ENCODE measurements at places on chromosomes 11 and 22.

DNA sequence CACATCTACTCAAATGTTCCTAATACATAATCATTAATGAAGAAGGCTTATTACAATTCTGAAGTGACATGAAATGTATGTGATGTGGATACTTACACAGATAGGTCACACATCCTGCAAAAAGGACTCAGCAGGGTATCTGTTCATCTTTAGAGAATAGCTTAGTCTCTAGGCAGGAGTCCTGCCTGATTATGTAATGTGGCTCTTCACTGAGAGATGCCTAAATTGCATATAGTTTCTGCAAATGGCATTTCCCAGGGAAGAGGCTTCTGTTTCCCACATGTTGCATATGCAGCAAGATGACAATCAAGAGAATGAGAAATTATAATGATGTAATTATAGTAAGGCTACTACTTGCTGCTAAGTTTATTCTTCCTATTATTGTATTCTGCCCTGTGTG, 58.8 kb upstream of the SLC36A4 start:
- no peak for DNase-seq

- DNase-seq, result no peak
These were observed 6.7 kb downstream of the ZC3H7B start for GRCh38 chr22:41308054-41308453.

GRCh38 chr11:42661942-42662341, 649.9 kb upstream of the API5 start:
- DNase-seq, result no peak

GRCh38 chr22:35681454-35682052, 33.3 kb downstream of the APOL6 start:
- DNase-seq, result no peak

GRCh38 chr22:46008291-46008690, 31.3 kb upstream of the WNT7B start:
- no peak for DNase-seq

DNA sequence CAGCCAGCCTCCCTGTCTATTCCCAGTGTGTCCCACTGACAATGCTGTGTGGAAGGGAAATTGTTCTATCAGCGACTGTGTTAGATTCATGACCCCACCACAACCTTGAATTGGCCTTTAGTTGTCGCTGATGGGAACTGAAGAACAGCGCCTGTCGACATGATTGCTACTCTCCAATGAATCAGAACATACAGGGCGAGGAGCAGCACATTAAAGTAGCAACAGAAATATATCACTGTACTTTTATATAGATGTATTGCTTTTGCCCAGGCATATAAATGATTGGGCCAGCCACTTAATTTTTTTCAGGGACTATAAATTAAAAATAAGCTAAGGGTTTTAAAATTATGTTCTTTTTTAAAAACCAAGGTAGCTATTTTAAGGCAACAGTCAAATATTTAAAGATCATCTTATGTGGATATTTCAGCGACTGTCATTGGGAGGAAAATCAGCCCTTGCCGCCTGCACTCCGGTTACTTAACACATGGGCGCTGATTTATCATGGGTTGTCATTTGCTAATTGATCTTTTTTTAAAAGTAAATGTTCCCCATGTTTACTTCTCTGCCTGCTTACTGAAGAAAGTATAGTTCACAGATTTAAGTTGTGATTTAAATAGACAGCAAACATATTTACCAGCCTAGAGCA, 42.1 kb downstream of the ARL14EP start:
- no peak for DNase-seq

DNA sequence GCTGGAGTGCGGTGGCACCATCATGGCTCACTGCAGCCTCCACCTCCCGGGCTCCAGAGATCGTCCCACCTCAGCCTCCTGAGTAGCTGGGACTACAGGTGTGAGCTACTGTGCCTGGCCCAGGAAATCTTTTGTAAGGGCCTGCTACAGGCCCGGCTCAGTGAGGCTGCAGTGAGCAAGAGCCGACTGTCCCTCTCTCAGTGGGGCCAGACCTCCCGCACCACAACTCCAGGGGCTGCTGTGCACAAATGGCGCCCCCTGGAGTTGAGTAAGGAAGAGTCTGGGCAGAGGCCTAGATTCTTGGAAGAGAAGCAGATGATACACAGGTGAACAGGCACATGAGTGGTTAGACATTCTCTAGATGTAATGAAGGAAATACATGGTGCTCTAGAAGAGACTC, 7.0 kb downstream of the SERHL2 start:
- DNase-seq, result no peak

DNA sequence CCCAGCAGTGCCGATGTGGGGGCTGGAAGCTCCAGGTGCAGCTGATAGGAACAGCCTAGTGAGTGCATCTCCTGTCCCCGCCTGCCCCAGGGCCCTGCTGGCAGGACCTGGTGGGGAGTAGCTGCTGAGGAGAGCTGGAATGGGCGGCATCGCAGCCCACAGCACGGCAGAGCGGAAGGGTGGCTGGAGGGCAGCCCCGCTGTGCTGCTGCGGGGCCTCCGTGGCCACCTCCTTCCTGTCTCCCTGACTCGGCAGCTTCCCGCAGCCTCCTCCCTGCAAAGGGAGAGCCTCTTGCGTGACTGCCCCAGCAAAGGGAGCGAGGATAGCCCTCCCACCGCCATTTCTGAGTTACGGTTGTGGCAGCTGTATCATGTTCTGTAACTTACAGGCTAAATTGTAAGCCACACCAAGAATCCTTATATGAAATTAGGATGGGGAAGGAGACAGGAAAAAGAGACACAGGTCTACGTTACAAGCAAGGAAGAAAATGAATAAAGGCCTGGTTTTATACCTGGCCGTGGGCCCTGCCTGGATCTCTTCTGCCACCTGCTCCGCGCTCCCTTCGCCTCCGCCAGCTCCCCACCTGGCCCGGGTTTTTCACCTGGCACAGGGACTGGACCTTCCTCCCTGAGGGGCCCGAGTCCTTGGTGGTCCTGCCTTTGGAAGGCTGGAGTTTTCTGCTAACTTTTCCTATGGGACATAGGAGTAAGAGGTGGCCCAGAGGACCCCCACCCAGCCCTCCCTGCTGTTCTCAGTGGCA, 10.0 kb downstream of the TPCN2 start:
- DNase-seq, result no peak

GRCh38 chr11:125168918-125169456, 4.4 kb downstream of the PKNOX2 start:
- no peak for DNase-seq

DNA sequence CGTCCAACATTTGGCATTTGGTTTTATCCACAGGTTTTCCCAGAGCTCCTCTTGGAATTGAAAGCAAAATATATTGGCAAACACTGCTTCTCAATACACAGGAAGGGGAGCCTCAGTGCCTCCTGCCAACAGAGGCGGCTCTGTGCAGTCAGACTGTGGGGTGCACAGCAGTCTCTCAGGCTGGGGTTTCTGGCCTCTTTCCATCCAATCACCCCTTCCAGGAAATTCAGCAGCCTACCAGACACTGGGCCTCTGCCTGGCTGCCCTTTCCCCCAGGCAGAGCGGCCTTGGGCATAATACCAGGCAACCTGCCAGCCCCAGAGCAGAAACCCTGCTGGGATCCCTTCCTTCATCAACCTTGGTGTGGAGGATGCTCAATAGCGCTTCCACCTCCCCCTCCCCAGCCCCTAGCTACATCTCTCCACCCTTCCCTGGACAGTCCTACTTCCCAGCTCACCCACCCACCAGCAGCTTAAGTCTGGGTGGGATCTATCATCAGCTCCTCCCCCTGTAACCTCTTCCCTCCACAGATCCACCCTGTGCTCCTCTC, 17.8 kb upstream of the RAPSN start:
- DNase-seq, result no peak

- no peak for DNase-seq
These were observed 83.8 kb upstream of the ATXN10 start for GRCh38 chr22:45587638-45588505.

- DNase-seq, result no peak
These were observed 22.5 kb downstream of the RELT start for GRCh38 chr11:73398721-73399120.

- no peak for DNase-seq
These were observed 7.7 kb downstream of the MUC5AC start for GRCh38 chr11:1165256-1166041.

DNA sequence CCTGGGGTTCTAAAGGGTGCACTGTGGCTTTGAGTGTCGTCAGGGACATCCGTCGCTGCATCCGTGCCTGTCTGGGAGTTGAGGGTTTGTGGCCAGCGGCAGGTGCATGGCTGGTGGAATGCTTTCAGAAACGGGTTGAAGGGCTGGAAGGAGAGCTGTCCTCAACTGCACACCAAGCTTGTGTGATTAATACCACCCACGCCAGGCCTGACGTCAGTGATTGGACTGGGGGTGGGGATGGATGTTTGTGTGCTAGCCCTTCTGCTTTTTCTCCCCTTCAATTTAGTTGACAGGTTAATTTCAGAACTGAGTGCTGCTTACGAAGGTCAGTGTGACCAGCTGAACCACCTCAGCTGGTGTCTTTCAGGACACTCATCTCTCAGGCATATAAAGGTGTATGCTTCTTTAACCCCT, 3.2 kb upstream of the GAB2 start:
- peak; percentile 43 for DNase-seq

DNA sequence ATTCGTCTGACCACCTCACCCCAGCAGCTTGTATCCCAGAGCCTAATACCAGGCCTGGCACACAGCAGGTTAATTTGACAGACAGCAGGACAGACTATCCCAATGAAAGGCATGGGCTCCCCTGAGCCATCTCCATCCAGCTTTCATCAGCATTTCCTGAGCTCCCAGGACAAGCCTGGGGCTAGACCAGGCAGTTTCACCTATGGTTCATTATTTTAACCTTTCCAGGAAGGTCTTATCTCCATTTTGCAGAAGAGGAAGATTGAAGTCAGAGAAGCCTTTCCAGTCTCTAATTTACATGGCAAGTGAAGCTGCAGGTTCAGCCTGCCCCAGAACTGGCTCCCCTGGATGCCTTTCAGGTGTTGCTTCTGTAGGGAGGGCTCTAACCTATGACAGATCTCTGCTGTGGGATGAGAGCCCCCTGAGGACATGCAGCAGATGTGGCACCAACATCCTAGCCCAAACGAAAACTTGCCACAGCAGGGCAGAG, 17.0 kb downstream of the ARRB1 start:
- DNase-seq, result no peak

DNA sequence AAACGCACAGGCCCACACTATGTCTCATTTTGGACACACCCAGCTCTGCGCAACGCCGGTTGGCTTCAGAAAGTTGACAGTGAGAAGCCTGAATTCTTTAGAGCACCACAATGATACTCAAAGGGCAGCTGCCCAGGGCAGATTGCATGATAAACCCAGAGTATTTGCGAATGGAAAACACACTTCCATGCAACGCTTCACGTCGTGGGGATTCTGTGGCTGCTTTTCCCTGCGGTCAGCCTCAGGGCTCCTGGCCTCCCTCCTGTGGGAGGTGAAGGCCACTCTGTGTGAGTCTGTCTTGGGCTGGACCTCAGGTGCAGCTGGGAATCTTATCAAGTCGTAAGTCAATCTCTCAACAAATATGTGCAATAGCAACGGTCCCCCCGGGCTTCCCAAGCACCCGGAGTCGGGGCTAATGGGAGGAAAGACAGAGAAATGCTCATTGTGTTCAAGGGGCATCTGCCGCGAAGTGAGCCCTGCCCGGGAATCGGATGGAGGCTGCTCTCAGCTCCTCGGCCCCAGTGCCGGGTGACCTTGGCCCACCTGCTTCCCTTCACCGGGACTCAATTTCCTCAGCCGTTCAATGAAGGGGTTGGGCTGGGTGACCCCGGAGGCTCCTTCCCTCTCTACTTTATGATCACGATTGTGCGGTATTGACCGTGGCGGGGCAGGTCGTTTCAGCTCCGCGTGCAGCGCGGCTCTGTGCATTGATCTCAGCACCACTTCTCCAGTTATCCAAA, 623.6 kb downstream of the BRD1 start:
- DNase-seq, result no peak

DNA sequence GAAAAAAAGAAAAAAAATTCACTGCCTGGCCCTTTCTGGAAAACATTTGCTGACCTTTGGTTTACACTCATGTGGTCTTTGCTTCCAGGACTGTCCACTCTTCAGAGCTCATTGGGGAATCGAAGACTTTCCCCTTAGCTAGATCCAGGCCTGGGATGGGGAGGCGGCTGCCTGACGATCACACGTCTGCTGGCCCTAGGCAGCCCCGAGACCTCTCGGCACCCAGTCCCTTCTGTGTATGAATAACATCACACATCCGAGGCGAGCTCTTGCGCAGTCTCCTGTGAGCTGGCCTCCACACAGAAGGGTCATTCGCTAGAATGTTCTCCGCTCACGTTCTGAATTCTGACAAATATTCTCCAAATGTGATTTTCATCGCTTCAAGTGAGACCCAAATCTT, 25.7 kb upstream of the GAL start:
- DNase-seq, result no peak

DNA sequence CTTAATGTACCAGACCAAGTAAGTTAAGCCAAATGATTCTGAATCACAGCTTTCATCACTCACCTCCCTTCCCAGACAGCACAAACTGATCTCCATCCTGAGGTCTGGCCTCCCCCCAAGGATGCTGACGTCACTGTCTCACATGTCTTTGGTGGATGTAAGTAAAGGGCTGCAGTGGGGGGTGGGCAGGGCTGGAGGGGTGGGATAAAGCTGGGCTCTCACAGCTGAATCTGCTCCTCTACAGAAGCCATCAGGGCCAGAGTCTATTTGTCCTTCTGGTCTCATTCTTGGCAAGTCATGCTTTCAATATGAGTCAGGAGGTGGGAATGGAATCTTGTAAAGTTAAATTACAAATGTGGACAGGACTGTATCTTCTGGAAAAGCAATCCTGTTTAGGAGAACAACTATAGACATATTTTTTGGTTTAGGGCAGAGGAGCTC, 32.7 kb downstream of the P4HA3 start:
- DNase-seq, result no peak

GRCh38 chr11:87007963-87008362, 29.8 kb upstream of the TMEM135 start:
- no peak for DNase-seq

DNA sequence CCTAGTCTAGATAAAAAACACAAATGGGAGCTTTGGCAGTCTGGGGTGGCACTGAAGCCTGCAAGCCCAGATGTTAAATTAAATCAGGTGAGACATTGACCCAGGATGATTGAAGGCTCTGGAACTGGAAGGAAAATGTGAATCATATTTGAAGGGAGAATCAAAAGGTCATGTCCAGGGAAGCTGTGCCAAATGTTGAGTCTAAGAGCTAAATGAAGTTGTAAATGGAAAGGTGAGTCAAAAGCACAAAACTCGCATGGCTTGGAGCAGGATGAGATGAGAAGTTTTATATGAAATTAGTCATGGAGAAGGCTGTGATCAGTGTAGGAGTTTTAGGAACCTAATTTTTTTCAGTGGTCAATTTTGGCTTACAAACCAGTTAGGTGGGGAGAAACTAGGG, 301.1 kb downstream of the BLID start:
- no peak for DNase-seq

- DNase-seq, result no peak
These were observed 7.3 kb upstream of the EHF start for GRCh38 chr11:34613552-34614056.
